ENCODE measurements at places on chromosomes 2 and 18.

- DNase-seq, result peak; percentile 63
These were observed at the start of gene CAVIN2 for GRCh38 chr2:191846515-191847476. Gene CAVIN2 (minus strand): TSS chr2:191847088. CDS start chr2:191846925, 163 bp downstream.

- no peak for DNase-seq
These were observed 39.8 kb upstream of the AAK1 start for GRCh38 chr2:69683170-69683971.

DNA sequence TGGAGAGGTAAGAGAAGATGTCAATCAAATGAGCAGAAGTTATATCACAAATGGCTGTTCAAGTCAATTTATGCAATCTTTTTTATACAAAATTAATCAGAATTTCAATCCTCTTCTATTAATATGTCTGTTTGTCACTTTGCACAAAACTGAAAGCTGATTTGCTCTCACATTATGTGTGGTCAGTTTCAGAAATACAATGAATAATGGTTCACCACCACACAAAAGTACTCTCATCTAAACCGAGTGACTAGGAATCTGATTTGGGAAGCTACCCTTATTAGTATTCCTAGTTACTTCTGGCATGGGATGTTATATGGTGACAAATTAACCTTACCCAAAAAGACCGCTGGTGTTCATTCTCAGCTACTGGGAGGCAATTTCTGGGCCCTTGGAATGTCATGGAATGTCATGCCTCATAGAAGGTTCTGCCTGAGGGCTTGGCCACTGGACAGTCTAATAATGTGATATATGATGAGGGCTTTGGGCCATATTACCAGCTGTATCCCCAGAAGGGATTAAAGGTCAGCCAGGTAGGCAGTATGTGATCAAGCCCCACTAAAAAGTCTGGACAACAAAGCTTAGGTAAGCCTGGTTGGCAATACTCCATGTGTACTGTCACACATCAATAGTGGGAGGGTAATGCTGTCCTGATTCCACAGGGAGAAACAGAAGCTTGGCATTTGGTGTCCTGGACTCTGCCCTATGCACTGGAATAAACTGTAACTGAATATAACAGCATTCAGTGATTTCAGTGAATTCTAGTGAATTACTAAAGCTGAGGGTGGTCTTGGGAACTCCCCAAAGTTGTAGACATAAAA, 113.2 kb downstream of the PIGN start:
- DNase-seq, result no peak

DNA sequence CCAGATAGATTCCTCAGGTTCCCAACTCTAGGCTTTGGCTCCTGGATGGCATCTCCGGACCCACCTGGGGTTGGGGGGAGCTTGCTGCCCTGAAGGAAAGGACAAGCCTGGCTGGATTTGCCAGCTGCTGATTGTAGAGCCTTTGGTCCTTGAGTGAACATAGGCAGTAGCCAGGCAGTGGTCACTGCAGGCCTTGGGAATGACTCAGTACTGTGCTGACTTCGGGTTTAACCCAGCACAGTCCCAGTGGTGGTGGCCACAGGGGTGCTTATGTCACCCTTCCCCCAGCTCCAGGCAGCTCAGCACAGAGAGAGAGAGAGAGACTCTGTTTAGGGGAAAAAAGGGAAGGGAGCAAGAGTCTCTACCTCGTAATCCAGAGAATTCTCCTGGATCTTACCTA, 27.7 kb upstream of the ACTR2 start:
- DNase-seq, result no peak

DNA sequence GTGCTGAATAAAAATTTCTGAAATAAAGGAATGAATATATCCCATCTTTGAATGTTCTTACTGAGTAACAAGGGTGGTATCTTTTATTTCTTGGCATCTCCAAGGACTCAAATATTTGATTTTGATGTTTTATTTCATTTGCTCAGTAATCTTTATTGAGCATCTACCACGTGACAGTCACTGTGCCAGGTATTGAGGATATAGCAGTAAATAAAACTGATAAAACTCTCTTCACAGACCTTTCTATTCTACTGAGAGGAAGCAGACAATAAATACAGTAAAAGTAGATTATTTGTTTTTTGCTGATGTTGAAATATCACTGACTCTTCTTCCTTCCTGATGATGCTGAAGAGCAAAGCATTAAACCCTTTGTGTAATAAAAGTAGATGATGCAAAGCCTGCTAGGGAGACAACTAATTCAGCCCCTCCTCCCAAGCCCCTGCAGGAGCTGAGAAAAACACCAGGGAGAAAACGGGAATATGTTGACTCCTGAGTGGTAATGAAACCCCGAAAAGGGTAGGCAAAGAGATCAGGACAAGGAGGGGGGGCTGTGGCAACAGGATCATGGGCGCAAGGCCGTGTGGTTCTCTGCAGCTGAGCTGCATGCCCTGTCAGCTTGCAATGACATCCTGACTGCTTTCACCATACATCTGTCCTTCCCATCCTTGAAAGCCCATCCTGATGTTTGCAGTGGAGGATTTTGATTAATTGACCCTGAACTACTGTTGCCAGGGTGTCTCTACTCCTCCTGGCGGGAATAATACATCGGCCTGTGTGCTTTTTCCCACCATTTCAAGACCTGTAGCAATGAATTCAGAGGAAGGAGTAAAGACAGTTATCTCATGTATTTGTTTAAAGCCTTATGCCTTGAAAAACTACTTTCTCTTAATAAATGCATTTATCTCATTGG, 117.4 kb downstream of the EML6 start:
- no peak for DNase-seq

DNA sequence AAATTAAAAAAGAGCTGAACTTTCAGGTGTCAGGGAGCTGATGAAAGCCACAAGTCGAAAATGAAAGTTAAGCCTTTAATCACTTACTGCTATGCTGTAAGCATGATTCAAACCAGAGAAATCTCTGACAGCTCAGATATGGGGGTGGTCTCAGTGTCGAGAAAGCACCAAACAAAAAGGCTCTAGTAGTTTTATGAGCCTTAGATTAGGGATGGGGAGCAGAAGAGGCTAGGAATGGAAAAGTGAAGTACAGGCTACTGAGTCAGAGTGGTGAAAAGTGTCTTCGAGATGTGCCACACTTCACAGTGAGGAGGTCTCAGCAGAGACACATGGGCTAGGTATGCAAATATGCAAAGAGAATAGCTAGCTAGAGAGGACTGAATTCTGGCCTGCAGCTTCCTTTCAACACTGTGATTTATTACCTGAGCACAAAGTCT, 482.2 kb downstream of the SPAG16 start:
- DNase-seq, result no peak

- no peak for DNase-seq
These were observed 108.7 kb downstream of the NDUFA10 start for GRCh38 chr2:239916205-239917124.

DNA sequence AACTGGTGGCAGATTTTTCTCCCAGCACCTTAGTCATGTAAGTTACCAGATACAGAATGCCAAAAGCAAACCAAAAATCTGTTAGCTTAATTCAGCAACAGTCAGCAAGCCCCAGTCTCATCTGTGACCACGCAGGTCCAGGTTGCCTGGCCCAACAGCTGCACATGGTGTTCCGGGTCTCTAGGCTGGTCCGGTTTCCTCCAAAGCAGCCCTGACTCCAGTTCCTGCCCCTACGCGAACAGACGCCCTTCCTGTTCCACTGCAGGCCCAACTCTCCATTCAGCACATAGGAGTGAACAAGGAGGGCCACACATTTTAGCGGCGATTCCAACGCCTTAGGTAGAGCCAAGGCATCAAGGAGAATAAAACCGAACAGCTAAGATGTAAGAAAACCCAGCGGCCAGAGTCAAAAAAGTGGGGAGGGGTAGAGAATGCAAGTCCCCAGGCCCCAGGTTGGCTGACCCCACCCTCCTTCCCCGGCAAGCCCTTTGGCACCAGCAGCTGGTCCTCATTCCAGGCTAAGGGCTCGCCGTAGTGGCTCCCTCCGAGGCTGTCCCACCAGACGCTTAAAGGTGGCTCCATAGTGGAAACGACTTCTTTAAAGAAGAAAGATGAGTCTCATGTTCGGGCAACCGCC, 1.5 kb downstream of the STK25 start:
- DNase-seq, result no peak

DNA sequence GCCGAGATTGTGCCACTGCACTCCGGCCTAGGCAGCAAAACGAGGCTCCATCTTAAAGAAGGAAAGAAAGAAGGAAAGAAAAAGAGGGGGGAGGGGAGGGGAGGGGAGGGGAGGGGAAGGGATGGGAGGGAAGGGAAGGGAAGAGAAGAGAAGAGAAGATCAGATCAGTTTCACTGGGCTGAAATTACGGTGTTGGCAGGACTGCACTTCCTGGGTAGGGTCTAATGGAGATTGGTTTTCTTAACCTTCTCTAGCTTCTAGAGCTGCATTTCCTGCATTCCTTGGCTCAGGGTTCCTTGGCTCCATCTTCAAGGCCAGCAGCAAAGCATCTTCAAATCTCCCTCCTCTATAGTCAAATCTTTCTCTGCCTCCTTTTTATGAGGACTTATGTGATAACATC, 349.1 kb upstream of the CRIM1 start:
- DNase-seq, result no peak

- no peak for DNase-seq
These were observed 65.1 kb downstream of the LIPG start for GRCh38 chr18:49626842-49627467.

GRCh38 chr2:221210686-221211085, 361.4 kb downstream of the EPHA4 start:
- no peak for DNase-seq

DNA sequence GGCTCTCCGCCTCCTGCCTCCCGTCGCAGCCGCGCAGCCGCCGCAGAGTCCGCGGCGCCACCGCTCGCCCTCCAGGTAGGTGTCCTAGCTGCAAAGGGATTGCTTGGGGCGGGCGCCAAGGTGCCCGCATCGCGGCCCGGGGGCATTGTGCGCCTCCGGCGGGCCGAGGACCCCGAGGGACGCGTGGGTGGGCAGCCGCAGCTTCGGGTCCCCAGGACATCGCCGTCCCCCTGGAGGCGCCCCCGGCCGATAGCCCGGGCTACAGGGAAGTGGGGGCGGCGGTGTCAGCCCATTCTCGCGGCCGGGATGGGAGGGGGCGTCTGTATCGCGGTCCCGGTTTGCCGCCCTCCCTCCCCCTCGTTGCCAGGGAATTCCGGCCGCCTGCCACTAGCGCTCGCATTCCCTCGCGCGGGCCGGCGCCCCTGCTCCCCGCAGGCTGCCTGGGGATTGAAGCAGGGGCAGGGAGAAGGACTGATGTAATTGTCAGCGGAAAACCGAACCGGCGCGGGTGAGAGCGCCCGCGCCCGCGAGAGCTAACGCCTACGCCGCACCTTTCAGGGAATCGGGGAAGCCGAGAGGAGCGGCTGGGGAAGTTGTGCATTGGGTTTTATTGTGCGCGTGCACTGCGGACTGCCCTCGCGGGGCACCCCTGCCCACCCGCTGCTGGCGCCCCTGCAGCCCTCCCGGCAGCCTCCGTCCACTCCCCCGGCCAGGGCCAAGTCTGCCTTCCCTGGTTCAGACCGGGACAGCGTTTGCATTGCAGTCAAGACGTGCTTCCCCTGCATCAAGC, 483 bp downstream of the OSBPL6 start:
- peak; percentile 36 for DNase-seq

DNA sequence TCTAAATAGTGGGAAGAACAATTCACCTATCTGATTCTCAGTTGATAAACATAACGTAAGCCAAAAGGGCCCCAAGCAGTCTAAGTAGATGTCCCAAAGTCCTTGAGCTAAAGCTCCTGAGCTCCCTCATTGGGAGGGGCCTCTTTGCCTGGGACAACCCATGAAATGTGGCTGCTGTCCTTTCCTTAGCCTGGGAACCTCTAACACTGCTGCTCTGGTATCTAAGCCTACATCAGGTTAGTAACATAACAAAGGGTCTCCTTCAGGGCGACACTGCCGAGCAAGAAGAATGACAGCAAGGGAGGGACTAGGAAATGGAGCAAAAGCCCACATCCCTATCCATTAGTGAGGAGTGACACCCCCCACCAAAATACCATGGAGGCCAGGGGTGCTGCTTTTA, 98.3 kb downstream of the MAPRE2 start:
- DNase-seq, result no peak

DNA sequence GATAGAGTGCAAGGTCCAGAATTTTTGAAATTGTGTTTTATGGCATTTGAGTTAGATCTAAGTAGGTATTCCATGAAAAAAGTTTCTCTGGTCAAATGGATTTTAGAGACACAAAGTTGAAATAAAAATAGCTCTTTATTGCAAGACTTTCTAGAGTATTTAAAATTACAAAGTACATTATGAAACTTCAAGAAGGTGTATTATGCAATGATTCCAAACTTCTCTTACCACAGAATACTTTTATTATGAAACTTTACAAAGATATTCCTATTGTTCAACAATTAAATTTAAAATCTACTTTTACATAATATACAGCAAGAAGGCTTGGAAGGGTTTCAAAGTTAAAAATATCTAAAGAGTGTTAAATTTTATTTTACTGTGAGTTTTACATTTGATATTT, 65.9 kb downstream of the CALCRL start:
- DNase-seq, result no peak

DNA sequence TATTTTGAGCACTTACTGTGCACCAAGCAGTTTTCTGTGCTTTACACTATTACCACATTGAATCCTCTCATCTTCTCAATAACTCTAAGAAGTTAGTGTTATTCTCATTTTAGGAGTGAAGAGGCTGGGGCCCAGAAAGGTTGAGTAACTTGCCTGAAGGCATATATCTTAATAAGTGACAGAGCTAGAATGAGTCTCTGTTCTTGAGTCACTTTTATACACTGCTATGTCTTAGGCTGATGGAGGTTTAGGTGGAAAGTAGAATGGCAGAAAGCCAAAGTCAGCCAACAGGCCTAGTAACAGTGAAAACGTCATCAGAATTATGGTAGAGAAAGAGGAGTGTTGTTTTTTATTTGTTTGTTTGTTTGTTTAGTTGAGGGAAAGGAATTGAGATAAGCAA, 27.9 kb upstream of the RPE start:
- no peak for DNase-seq

All from left colon (tissue), 2 donors.